ENCODE measurements at places on chromosomes 12 and 14.
A peak's percentile ranks its signal among the peaks of the same experiment; 100 is the strongest.

DNA sequence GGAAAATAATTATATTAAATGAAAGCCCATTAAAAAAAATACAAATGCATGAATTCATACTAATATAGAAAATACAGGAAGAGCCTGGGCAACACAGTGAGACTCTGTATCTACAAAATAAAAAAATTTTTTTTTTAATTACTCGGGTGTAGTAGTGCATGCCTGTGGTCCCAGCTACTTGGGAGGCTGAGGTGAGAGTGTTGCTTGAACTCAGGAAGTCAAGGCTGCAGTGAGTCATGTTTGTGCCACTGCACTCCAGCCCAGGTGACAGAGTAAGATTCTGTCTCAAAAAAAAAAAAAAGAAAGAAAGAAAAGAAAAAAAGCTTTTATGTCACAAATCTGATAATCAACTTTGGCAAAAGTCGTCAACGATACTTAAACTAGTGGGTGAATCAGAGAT, 80.6 kb upstream of the PLEKHA5 start:
- no peak for DNase-seq

DNA sequence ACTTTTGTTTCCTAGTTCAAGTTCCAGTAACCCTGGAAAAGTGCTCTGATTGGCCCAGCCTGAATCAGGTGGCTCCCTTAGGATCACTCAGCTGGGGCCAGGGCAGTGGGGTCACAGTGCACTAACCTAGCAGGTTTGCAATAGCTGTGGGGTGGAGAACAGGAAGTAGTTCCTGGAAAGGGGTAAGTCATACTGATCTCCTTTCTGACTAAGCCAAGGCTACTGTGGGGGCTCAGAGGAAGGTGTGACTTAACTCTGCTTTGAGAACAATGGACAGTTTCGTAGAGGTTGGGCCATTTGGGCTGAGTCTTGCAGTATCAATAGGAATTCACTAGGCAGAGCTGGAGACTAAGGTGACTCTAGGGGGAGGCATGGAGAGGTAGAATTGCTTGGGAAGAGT, 89.4 kb downstream of the KIF26A start:
- no peak for DNase-seq

GRCh38 chr14:23492618-23493272, 23.2 kb downstream of the NGDN start:
- no peak for DNase-seq

GRCh38 chr12:68140556-68140955, 19.0 kb downstream of the IFNG start:
- DNase-seq, result no peak

DNA sequence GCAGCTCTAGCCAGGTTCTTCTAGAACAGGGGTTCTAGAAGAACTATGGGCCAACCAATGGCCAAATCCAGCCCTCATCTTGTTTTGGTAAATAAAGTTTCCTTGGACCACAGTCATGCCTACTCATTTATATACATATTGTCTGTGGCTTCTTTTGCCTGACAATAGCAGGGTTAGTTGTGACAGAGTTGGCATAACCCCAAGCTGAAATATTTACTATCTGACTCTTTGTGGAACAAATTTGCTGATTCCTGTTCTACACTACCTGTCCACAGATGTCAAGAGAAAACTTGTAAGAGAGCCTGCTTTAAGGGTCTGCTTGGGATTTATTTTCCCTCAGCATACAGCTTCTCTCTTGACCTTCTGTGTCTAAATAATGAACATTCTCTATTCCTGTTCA, 289.0 kb downstream of the KSR2 start:
- peak; percentile 21 for DNase-seq

DNA sequence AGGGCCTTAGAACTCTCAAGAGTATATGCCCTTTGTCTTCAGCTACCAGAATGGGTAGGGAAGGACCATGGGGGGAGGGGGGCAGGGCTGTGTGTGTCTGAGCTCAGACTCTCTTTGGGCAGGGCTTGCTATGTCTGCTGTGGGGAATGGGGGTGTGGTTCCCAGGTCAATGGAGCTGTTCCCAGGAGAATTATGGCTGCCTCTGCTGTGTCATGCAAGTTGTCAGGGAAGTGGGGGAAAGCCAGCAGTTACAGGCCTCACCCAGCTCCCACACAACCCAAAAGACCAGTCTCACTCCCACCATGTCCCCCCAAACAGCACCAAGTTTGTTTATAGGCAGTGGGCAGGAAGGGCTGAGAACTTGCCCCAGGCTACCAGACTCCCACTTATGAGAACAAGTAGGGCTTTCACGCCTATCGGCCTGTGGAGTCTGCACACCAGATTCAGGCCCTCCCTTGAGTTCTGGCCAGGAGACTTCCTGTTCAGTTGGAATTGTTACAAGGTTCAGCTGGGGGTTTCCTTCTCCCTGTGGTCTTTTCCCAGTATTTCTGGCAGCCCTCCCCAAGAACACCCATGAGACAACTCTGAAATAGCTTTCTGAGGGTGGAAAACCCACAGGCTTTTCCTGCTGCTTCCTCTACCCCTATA, 6.1 kb upstream of the SERPINA11 start:
- no peak for DNase-seq

DNA sequence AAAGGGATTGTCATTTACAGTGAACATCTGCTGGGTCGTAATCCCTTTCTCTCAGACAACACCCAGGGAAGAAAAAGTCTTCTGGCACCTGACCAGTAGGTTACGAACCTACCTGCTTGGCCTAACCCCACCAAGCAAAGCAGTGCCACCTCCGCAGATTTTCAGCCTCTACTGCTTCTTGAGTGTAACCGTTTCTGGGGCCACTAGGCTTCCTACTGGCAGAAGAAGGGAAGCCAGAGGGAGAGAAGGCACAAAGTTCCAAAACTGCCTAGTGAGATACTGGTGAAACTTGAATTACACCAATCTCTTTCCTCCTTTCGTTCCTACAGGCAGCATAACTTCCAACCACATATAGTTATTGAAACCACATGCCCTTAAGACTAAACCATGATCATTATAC, 383.6 kb downstream of the BCAT1 start:
- DNase-seq, result no peak

DNA sequence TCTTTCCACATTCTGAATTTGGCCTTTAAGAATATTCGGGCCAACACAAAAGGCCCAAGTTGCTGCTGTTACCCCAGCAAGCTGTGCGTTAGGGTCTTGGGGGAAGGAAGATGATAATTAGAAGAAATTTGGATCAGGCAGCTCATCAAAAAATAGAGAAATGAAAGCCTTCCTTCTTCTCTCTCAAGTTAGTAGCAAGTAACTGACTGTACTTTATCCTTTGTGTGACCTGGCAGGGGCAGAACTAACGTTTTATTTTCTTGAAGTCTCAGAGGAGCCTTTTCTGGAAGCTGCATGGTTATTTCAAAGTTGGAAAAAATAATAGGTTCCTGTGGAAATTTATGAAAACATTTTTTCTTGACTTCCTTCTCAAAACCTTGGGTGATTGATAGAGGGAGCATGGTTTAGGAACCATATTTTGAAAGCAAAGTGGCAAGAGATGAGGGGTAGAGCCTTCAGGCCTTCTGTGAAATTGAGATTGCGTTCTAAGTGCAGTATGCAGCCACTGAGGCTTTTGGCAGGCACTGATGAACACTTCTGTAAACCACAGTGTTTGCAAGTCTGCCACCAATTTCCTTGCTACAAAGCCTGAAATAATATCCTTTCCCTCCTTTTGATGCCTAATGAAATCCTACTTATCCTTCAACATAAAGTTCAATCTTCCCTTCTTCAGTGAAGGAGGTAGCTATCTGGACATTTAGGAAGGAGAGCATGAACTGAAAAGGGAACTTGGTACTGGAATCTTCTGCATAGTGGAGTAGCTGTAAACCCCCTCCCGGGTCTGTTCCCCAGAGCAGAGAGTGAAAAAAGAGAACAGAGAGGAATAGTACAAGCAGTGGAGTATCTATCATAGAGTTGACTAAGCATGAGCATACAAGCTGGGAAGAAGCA, 123.2 kb downstream of the FGD4 start:
- no peak for DNase-seq

DNA sequence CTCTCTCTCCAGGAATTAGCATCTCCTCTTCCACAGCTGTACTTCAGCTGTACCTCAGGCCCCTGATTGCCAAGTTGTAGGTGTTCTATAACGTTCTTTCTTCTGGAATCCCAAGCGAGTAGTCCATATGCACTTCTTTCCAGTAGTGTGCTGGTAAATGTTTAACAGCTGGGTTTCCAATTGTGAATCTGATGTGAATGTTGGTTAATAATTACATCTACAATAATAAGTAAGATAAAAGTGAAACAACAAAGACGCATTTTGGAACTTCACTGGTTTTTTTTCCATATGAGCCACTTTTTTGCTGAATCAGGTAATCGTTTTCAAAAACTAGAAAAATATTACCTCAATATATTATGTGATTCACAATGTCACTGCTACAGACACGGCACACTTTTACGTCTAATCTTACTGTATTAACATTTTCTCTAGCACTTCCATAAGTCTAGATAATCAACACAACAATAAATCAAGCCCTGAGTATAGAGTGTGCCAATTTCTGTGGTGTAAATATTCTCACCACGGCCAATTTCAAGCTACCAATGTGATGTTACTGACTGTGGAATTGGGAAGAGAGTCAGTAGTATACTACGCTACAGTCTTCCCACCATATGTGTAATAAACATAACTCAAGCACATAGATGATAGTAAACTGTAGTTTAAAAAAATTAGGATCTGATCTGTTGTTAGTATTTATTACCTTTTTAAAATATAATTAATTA, 113.0 kb downstream of the ZFP36L1 start:
- no peak for DNase-seq

GRCh38 chr14:65179918-65180724, 77.8 kb upstream of the MAX start:
- peak; percentile 92 for DNase-seq

DNA sequence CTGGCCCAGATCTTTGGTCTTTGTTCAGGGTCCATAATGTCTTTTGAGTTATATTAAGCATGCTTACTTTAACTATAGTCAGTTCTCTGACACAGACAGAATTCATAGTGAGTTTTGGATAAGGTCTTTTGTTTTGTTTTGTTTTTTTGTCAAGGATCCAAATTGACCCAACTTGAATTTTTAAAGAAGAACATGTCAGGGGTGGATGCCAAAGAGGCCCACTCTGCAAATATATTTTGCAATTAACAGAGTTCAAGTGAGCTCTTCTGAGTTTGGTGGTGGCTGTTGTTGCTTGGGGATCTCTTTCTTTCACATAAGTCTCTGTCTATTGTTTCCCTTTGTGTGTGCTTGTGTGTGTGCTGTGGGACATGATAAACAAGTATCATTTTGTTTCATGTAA, 34.4 kb upstream of the PMCH start:
- DNase-seq, result no peak

GRCh38 chr12:87376722-87377121, 652.5 kb downstream of the C12orf50 start:
- DNase-seq, result no peak

GRCh38 chr14:24059841-24060388, 8.1 kb downstream of the CARMIL3 start:
- DNase-seq, result no peak

DNA sequence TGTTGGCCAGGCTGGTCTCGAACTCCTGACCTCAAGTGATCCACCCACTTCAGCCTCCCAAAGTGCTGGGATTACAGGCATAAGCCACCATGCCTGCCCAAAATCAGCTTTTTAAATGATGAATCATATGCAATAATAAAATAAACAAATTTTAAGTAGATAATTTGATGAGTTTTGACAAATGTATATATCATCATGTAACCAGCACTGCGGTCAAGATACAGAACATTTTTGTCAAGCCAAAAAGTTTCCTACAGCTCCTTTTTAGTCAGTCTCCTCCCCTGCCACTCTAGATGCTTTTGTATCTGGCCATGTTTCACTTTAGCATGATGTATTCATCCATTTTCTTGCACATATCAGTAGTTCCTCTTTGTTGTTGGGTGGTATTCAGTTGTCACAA, 17.2 kb downstream of the FRMD6 start:
- no peak for DNase-seq

DNA sequence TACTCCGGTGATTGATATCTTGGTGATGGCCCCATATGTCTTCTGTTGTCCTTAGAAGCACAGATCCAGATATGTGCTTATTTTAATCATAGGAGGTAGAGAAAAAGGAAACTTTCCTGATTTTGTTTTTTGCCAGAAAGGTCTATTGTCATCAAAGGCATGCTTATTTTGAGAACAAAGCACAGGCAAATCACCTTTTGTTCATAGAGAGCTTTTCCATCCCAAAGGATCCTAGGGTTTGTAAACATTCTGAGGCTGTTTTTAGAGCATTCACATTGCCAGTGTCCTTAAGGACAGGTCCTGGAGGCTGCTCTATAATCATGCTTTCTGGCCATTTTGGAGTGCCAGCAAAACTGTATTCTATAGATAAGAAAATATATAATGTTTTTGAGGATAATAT, 148.5 kb upstream of the SEL1L start:
- DNase-seq, result no peak

DNA sequence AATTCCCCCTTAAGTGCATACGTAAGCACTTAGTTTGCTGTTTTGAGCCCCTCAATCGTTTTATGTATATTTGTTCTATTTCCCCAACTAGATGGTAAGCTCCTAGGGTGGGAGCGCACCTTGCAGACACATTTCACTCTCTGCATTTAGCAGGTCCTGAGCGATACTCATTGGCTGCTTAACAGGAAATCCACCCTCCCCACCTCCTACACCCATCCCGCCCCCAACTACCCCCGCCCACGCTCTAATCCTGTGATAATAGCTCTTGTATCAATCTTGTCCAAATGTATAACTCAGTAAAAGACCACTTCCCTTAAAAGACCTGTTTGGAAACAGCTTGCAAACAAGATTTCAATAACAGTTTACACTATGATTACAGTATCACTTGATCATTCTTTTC, 8.1 kb downstream of the LPAR5 start:
- DNase-seq, result no peak
